Urothelium cell line (cell line): ENCODE measurements at places on chromosomes 5 and 9.

DNA sequence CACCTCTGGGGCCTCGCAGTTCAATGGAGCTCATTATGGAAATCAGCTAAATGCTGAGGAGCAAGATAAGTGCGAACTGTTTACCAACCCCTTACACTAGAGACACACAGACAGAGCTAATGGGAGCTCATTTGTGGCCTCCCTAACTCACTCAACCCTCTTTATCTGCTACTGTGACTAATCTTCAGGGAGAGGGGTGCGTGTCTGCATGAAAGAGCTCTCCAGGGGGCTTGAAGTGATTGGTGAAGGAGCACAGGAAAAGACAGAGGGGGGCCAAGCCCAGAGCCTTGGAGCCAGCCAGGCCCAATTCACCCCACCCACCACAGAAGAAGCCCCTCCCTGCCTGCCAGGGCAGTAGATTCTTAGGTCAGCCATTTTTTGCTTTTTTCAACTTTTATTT lies 466.8 kb upstream of the BRINP1 start:
- DNase-seq: no peak

- peak; percentile 36 for DNase-seq
Observed at GRCh38 chr5:44332285-44332971, 56.8 kb downstream of the FGF10 start.

DNA sequence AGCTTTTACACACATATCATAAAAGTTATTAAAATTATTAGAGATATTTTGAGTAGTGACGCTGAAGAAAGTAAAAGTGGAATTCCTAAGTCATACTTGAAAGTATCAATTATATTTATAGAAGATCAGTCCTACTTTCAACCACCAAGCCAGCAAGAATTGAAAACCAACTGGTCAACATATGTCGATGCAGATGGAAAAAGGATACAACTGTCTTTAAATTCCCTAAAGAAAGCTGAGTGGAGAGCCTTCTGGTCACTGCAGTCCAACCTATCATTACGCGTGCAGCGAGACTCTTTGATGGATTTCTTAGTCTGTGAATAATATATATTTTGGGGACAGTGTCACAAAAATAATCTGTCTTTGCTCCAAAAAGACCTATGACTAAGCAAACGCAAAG lies 15.3 kb downstream of the MEF2C start:
- no peak for DNase-seq

- DNase-seq: no peak
Observed at GRCh38 chr5:122175852-122176251, 46.5 kb downstream of the ZNF474 start.

- DNase-seq: no peak
Observed at GRCh38 chr5:170285181-170285580, 12.4 kb downstream of the LCP2 start.

DNA sequence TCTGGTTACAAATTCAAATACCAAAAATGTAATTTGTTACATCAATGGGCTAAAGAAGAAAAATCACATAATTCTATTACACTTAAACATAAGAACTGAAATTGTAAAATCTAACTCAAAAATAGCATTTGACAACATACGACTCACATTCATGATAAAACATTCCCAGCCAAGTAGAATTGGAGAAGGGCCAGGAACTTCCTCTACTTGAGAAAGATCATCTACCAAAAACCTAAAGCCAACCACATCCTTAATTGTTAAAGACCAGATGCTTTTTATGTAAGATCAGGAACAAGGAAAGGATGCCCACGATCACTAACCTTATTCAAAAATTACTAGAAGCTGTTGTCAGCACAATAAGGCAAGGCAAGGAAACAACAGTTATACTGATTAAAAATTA lies 1819.8 kb upstream of the C9orf72 start:
- DNase-seq: no peak

GRCh38 chr5:108418197-108418596 lies 36.3 kb upstream of the FBXL17 start:
- no peak for DNase-seq

DNA sequence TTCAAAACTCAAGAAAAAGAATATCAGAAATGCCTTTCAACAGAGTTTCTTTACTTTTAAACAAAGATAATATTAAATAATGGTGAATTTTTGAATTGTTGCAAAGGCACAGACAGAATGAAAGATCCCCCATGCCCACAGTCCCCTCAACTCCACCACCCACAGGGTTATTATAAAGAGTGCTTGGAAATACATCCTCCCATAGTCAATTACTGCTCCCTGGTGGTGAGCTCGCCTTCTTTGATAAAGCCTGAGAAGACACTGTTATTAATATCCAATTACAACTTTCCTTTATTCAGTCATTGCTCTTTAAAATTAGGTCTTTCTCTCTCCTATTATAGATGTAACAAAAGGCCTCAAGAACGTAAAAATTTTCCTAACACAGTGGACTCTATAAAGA lies 490.2 kb upstream of the RORB start:
- no peak for DNase-seq

GRCh38 chr5:10644192-10644591 lies 80.3 kb downstream of the ANKRD33B start:
- DNase-seq: no peak

- DNase-seq: no peak
Observed at GRCh38 chr5:102856389-102856777, 101.3 kb downstream of the PAM start.

DNA sequence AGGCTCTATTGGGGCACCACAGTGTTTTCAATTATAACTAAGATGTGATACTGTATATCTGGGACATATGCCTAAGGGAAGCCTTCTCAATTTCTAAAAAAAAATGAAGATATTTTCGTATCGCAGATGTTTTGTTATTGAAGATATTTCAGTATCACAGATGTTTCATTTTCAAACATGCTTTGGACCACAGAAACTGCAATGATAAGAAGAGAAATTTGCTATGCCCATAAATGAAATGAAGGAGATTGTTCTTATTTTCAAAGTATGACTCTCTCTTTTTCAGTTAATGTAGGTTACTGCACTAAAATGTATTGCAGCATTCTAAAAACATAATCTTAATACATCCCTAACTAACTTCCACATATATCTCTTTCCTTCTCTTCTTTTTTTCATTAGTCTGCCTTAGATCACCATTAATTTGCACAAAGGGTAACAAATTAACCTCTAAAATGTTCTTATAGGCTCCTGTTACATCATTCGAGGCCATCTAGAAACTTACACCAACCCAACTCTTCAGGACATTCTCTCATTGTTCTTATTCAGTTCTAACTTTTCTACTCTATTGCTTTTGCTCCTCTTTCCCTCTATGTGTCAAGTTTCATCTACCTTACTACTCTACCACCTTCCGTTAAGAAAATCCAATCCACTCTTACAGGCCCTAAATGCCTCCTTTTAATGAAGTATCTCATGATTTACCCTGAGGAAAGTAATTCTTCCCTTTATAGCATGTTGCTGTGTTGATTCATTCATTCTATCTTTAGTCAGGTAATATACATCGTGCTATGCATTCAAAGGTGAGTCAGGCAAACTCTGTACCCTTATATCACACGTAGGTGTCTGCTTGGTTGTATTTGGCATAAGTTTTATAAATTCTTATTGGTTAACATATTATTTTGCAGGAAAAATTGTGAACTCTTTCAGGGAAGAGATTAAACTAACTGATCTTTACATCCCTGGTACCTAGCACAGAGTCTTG lies 70.5 kb downstream of the ST8SIA4 start:
- DNase-seq: no peak

DNA sequence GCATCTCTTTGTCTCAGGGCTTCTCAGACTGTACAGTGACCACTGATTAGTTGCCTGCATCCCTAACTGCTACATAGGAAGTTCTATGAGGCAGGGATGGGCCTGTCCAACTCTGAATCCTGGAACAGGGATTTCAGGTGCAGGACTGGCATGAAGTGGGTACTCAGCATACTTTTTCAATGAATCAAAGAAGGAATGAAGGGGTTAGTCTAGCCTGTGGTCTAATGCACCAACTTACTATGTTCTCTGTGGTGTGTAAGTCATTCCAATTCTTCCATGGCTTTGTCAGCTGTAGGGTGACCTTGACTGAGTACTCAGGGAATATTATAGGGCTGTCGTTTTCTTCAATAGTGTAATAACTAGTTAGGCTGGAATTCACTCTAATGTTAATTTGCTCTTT lies 8.3 kb downstream of the COL15A1 start:
- DNase-seq: peak; percentile 28

- no peak for DNase-seq
Observed at GRCh38 chr5:173108914-173109313, 35.4 kb upstream of the BNIP1 start.

DNA sequence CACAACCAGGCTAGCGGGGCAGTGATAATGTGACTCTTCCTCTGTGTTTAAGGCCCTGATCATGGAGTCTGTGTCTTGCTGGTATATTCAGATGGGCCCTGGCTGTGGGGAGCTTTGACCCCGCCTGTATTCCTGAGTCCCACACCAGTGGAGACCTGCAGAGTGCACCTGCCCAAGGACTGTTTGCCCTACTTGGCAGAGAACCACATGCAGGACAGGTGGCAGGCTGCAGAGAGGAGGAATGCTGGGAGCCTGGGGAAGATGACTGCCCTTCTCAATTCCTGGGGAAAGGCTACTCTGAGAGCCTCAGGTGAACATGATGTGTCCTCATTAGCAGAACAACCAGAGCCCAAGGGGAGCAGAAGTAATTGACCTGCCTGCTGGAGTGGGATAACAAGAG lies 36.2 kb downstream of the IARS1 start:
- no peak for DNase-seq
